CD4-positive, alpha-beta T cell treated with Interleukin-4 for 4 hours (primary cell): ENCODE measurements at places on chromosomes 11 and 22.

GRCh38 chr11:46106530-46107407 lies 14.5 kb downstream of the PHF21A start:
- DNase-seq = no peak

DNA sequence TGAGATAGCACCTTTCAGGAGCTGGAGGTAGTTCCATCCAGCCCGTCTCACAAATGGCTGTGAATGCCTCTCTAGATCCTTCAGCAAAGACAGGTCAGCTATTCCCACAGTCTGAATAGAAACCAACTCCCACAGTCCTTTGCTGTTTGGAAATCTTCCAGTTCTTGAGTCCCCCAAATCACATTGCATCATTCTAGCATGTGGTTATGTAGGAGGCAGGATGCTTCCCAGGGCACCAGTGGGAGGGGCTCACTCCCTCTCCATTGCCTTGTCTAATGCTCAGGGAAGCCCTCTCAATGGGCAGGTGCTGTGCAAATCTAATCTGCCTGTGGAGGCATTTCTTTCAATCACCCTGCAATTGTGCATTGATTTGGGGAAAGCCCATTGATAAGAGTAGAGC lies 14.6 kb downstream of the NAV2 start:
- no peak for DNase-seq

DNA sequence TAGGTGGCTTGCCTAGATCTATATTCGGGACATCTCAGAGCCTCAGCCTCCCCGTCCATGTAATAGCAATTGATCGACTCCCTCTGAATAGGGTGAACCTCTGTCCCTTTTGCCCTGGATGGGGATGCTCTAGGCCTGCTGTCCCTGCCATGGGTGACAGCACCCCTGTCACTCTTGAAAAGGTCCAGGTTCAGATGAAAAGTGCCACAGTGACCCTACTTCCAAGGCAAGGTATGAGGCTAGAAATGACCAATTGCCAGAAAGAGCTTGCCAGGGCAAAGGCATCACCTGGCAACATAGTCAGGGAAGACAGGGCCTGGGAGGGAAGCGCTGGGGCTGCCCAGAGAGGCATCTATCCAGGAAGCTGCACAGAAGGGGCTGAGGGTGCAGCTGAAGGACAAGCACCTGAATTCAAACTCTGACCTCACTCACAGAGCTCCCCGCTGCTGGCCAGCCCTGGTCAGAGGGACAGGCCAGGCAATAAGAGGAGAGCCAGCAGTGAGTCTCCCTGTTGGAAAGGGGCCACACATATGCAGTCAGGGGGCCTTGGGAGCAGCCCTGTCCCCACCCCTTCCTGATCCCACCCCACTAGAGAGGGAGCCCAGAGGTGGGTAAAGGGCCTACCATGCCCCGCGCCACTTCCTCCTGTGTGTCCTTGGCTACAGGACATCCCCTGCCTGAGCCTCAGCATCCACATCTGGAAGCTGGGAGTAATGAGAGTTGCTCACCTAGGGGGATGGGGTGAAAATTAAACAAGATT lies 9.0 kb upstream of the APOBEC3A start:
- no peak for DNase-seq

GRCh38 chr11:33064866-33065265 lies 25.5 kb downstream of the TCP11L1 start:
- no peak for DNase-seq

- DNase-seq = no peak
These were observed 2.6 kb downstream of the C11orf21 start for GRCh38 chr11:2298795-2299761.
